ENCODE measurements at places on chromosomes 12 and 14.

GRCh38 chr12:14126692-14127091 lies 145.3 kb upstream of the GRIN2B start:
- no peak for DNase-seq

DNA sequence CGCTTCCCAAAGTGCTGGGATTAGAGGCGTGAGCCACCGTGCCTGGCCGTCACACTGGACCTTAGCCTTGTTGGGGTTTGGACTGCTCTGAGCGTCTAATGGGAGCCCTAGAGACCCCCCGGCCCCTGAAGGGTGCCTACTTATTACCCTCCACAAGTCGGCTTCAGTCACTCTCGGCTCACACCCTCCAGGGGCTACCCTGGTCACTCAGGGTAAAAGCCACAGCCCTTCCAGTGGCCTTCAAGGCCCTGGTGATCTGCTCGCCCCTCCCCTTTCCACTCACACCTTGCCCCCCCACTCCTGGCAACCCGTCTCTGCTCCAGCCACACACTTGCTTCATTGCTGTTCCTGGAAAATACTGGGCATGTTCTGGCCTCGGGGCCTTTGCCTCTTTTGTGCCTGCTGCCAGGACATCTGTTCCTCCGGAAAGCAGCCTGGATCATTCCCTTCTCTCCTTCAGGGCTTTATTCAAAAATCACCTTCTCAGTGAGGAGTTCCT lies 3.6 kb upstream of the MORN3 start:
- no peak for DNase-seq

- DNase-seq: no peak
Measured at GRCh38 chr14:85533023-85533860, 3.3 kb downstream of the FLRT2 start.

- no peak for DNase-seq
Measured at GRCh38 chr14:95953111-95953724, 76.6 kb downstream of the TUNAR start.

DNA sequence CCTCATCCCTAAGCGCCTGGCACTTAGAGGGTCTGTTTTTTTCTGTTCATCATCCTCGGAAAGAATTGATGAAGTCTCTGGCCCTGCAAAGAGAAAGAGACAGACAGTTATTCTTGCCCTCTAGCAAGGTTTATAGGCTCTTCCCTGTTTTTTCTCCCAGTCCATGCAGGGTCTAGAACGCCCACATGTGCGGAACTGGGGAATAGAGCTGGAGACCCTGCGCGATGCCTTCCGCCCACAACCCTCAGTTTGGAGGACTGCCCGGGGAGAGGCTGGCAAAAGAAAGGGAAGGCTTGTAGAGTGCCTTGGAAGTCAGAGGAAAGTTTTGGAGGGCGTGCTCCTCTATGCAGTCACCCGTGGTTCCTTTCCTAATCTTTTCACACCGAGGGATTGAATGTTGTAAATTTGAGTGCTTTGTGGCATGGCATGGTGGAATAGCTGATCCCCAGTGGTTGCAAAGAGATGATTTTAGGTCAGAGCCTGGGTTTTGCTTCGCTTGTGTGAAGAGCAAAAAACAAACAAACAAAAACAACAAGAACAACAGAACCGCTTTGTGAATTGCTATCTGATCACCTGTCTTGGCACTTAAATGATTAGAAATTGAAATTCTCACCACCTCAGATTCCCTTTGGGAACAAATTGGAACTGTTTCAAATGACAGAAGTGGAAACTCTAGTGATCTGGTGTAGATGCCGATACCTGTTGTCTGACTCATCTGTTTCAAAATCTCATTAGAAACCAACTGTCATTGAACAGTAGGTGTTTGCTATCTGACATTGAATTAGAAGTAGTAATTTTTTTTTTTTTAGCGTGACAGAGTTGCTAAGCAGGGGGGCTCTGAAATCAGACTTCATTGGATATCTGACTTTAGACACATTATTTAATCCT lies 947 bp downstream of the GAS2L3 start:
- DNase-seq: no peak

Data from stimulated activated CD4-positive, alpha-beta T cell treated with anti-CD3 and anti-CD28 coated beads, Interleukin-2, amount 100 ng/mL, for 24 hours (primary cell).